T-helper 17 cell (primary cell): ENCODE measurements at places on chromosomes 7 and 10.

DNA sequence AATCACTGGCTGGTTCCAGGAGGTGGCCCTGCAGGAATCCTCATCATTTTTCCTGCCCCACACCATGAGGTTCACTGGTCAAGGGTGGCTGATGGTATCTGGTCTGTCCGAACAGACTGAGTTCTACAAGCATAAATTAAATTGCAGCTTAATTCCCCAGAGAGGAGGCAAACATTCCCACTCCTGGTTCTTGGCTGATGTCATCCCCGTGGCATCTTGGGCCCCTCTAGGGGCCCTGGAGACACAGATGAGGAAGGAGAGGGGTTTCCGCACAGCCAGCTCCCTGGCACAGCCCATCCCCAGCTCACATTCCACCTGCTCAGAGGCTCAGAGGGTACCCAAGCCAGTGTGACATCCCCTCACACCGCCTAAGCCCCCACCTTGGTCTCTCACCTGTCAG lies 5.3 kb upstream of the KLRG2 start:
- DNase-seq: no peak

- DNase-seq: no peak
Measured at GRCh38 chr7:2764621-2765020, 76.6 kb downstream of the AMZ1 start.

- no peak for DNase-seq
Measured at GRCh38 chr7:149776289-149776688, 2.9 kb upstream of the ZNF467 start.

- DNase-seq: peak; percentile 25
Measured at GRCh38 chr10:28367929-28368484, 65.1 kb upstream of the MPP7 start.

GRCh38 chr7:108246227-108246837 lies 116.2 kb upstream of the LAMB4 start:
- DNase-seq: no peak

DNA sequence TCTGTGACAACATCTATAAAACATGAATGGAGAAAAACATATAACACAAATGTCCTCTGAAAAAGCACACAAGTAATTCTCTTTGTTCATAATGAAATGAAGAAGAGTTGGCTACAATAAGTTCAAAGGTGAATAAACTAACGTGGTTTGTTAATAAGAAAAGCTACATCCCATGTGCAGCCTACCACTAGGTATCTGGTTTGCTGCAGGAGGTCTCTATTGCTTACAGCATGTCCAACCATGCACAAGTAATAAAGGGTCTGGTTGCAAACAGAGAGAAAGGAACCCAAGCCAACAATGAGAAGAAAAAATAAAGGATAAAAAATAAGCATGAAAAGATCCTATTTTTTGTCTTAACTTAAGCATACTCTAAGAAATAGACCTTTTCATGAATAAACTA lies 139.2 kb downstream of the CHCHD3 start:
- no peak for DNase-seq

DNA sequence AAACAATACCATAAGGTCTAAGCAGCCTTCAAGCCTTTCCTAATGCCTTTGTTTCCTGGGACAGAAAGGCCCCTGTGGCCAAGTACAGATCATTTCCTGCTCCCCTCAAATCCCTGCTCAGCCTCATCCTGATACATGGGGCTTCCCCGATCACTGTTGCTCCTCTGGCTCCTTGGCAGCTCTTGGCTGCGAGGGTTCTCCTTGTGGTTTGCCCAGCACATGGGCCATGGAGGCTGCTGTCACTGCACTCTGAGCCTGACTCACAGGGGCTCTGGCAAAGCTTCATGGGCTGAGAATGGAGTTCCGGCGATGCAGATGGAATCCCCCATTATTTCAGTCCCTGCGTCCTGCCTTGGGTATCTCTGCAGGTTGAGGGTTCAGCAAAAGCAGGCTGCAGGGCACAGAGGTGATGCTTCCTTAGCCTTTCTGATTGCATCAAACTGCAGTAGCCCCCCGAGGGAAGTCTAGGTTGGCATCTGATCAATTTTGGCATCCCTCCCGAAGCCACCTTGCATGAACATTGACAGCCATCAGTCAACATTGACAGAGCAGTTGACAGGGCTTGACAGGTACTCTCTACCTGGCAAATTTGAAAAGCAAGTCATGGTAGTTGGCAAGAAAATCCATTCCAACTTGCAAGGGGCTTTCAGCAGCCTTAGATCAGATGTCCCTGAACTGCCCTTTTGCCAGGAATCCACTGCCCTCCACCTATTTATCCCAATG lies 168.6 kb downstream of the GFRA1 start:
- DNase-seq: no peak

DNA sequence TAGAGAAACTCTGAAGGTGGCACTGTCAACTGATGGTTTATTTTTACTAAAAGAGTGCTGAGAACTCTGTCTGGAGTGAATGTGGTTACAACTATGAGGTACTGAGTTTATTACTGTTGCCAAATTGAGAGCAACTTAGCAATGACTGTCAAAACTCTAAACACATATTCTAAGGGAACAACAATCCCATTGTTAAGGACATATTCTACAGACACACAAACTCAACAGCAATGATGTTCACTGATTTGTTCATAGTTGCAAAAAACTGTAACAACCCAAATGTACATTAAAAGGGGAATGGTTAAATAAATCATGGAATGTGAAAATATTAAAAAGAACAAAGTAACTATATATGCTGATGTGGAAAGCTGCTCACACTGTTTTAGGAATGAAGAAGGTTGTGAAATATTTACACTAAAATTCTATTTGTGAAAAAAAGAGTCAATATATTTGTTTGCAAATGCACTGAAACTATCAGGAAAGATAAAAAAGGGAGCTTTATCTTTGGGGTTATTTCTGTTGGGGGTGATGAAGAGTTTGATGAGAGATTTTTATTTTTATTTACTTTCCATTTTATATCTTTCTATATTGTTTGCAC lies 12.9 kb downstream of the PON2 start:
- no peak for DNase-seq

DNA sequence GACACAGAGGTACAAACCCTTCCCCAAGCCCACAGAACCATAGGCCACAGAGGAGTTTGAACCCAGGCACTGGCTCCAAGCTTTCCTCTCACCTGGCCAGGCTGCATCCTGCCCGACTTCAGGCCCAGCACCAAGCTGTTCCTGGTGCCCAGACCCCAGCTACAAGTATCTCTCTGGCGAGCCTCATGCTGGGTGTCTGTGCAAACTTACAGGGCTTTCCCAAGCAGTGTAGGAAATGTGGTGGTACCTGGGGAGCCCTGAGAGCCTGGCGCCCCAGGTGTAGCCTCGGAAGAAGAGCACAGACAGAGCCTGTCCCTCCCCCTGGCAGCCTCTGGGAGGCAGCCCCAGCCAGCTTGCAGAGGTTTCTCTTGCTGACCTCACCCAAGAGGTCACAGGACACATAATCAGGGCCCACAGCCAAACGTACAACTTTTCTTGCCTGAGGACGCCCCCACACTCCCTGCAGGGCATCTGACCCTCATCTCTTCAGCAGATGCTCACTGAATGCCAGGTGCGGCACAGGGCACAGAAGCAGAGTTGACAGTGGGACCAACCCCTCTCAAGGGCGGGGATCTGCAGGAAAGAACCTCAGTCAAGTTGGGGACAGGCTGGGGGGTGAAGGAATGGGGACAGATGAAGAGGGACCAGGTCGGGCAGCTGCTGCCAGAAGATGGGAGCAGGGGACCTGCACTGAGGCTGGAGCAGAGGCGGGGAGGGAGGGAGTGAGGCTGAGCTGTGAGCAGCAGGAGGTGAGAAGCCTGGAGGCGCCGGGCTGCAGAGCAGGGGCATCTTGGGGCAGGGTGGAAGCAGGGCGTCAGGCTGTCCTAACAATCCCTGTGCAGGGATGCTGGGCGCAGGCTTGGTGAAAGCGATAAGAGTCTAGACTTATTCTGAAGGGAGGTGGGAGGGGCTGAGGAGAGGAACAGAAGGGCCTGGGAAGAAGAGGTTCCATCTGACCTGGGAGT lies 16.3 kb upstream of the MYL7 start:
- DNase-seq: no peak

GRCh38 chr10:30231709-30232108 lies 117.4 kb downstream of the MTPAP start:
- DNase-seq: no peak

GRCh38 chr7:73969991-73970390 lies 58.0 kb upstream of the ELN start:
- no peak for DNase-seq

DNA sequence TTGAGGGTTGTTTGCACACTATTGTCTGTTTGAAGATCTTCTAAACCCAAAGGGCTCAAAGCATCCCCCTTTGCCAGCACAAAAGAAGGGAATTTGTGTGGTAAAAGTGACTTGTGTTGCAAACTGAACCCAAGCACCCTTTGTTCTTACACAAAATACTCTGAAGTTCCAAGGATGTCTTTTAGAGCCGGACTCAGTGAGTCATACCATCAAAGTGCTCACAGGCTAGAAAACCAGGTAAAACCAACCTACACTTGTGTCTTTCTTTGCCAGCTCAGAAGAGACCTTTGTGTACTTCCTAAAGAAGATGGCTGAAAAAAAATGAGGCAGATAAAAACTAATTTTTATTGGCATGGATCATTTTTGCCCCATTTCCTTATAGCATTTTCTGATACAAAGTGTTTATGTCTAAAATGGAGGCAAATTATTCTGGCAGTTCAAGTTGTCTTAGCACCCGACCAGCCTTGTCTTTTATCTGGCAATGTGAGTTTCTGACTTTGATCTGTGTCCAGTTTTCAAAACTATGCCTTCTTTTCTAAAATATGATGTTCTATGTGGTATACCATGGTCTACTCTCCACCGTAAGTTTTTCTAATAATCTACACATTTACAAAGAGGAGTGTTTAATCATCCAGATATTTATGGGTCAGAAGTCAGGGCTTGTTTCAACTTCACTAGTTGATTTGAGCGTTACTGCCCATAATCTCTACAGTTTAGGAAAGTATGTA lies 128.4 kb upstream of the FZD1 start:
- DNase-seq: no peak

DNA sequence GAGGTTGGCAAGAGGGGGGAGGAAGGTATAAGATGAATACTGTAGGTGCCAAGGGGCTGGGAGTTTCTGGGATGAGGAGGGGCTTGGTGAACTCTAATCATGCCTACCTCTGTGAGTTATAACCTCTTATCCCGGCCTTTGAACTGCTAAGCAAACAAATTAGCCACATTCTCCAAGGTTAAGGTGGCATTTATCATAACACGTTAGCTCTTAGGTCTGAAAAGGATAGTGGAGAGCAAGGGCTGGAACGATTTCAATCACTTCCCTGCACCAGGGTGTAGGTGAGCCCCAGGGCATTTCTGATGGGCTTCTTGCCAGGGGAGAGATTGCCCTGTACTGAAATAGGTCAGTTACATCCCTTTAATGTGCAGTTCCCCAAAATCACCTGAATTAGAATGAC lies 28.6 kb upstream of the DMBT1 start:
- DNase-seq: no peak

GRCh38 chr10:72315611-72316385 lies 38.9 kb downstream of the DNAJB12 start:
- no peak for DNase-seq

GRCh38 chr7:131357282-131357880 lies 29.7 kb downstream of the MKLN1 start:
- DNase-seq: no peak

DNA sequence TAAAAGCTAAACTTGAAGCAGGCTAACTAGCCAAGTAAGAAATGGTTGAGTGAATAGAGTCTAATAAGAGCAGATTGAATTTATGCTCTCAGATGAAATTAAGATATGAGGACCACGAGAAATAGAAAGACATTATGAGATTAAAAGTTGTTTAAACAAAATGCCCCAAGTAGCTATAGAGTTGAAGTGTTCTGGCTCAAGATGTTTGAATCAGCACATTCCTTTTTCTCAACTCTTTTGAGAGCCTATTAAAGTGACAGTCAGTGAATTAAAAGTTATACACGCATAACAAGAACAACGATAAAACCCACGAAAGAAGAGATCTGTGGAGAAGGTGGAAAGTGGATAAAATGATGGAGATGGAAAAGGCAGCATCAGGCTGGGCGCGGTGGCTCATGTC lies 322.2 kb upstream of the ANKRD30A start:
- no peak for DNase-seq

DNA sequence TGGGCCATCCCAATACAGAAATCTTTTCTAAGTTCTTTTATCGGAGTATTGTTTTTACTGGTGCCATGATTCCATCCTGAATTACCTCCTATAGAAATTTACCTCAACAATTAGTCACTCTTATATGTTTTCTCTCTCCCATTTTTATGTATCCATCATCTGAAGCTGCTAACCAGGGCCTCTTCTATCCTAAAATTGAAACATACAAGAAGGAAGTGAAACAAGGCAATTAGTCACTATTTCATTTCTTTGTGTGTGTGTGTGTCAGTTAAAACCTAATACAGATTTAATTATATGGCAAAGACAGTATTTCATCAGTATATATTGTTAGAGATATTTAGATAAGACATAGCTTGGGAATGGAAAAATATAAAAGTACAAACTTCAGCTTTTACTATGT lies 148.4 kb upstream of the AHR start:
- DNase-seq: no peak

DNA sequence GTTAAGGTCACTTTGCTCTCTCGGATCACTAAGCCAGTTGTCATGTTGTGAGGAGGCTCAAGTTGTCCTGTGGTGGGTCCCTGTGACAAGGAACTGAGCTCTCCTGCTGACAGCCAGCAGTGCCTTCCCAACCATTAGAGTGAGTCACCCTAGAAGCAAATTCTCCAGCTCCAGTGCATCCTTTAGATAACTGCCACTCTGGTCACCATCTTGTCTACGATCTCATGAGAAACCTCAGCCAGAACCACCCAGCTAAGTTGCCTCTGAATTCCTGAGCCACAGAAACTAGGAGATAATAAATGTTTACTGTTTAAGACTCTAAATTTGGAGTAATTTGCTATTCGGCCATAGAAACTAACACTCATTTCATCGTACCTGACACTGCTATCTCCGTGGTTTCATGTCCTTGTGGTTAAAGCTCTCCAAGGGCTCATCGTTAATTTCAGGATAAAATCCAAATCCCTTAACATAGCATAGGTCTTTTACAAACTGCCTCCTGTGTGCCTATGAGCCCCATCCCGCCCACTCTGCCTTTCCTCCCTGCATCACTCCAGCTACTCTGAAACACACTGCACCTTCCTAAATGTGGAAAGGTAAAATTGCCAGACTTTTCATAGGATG lies 56.5 kb upstream of the WIPF3 start:
- DNase-seq: no peak

DNA sequence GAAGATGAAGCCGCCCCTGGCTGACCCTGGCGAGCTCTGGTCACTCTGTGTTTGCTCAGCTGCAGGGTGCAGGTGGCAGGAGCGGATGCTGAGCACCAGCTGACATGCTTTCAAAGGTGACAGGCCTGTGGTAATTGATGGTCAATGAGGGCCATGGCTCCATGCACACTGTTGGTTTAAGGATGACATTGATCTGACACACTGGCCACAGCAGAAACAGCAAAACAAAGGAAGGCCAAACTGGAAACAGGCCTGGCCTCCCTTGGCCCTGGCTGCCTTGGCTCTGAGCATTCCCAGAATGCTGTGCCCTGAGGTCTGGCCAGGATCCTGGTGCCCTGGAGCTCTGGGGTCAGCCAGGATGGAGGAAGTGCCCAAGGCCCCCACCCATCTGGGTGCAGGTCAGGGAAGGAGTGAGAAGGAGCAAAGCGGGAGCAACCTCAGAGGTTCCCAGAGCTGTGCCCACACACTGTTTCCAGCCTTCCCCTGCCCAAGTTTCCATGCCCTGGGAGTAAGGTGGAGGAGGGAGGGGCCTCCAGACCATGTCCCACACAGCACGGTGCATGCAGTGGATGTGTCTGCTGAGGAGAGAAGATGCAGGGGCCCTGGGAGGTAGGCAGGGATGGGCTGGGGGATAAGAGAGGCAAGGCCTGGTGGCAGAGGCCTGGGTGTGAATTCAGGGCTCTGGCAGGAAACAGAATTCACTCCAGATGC lies 302.2 kb downstream of the RPS24 start:
- no peak for DNase-seq

GRCh38 chr10:72194949-72195348 lies 20.9 kb upstream of the ANAPC16 start:
- no peak for DNase-seq
